ENCODE measurements at places on chromosomes 16 and 17.
A peak's percentile ranks its signal among the peaks of the same experiment; 100 is the strongest.

GRCh38 chr17:80008383-80008840 lies 27.3 kb downstream of the TBC1D16 start:
- DNase-seq: peak; percentile 88

DNA sequence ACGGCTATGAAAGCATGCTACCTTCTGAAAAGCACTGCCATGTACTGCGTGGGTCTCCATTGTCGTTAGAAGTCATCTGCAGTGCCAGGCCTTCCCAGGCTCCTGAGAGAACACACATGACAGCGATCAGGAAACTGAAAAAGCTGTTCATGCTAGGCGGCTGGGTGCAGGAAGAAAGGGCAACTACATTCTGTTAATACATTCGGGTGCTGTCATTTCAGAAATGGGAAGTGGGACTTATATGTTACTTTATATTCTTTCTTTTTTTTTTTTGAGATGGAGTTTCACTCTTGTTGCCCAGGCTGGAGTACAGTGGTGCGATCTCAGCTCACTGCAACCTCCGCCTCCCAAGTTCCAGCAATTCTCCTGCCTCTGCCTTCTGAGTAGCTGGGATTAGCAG lies 19.9 kb downstream of the CFAP20 start:
- DNase-seq: no peak

GRCh38 chr16:4917117-4917516 lies 19.8 kb downstream of the PPL start:
- DNase-seq: no peak

DNA sequence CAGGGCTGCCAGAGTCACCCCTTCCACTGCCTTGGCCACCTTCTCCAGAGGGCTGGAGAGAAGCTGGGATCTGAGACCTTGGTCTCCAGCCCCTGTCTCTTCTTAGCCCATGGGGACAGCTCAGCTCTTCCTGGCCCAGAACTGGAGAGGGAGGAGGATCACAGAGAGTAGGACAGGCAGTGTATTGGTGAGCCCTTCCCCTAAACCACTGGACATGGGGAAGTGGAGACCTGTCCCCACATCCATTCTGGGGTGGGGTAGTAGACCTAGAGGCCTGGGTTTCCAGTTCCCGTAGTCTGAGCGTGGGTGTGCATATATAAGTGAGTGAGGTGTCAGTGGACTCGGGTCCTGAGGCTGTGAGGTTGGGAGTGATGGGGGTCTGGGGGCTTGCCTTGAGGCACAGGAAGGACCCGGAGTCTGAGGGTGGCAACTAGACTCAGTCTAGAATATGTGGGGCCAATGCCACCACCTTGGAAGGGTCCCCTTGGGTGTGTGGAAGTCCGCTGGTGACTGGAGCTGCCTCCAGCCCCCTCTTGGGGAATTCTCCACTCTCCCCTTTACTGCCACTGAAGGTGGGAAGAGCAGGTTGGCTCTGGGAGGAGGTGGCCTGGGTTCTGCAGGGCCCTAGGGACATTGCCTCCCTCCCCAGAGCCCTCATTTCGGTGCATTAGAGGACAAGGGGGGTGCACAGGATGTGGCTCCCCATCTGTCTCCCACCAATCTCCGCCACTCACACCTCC lies 19.9 kb downstream of the GJD3 start:
- DNase-seq: no peak

DNA sequence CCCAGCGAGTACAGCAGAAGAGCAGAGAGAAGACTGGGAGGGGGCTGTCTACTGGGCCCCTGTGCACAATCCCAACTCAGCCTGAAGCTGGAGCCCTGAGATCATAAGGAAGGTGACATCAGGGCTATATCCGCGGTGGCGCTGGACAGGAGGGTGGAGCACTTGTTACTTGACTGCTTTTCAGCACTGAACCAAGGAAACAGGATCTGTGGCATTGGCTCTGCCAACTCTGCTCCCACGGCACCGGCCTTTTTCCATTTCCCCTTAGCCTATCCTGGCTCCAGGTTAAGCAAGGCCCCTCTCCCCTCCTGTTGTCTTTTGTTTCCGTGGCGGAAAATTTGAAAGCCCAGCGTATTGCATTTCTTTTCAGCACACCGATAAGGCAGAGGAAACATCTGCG lies 125.0 kb upstream of the IRX3 start:
- no peak for DNase-seq

- no peak for DNase-seq
These were observed 447.2 kb downstream of the KIF2B start for GRCh38 chr17:54269881-54270280.

GRCh38 chr16:51497541-51498211 lies 346.6 kb upstream of the SALL1 start:
- DNase-seq: no peak

DNA sequence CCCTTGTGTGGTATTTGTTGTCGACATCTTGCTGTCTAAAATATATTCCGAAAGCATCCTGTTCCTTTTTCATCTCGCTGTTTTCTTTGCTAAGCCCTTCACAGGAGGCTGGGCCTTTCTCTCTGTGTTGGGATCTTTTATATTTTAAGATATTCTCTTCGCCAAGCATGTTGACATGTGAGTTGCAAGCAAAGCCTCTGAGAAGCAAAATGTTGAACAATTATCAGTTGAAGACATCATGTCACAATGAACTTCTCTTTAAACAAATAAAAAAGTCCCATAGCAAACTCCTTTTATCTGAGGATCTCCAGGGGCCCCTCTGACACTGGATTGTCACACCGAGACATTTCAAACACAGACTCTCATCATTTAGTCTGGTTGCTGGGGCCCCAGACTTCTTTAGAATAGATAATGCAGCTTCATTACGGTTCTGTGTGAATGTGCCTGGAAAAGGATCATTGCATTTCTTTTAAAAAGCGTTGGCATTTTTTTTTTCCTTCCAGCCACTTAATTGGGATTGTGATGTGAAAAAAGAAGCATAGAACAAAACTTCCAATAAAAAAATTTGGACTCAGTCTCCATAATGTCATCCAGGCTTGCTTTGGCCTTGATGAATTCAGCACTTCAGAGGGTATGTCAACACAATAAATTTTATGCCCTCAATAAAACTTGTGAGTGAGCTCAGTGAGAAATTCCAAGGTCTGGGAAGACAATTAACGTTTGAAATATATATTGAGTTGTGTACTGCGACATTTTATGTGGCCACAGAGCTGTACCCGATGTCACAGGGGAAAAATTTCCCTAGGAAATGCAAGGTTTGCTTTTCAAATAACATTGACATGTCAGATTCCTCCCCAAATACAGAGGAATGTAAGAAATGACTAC lies 496.8 kb downstream of the XYLT1 start:
- no peak for DNase-seq

DNA sequence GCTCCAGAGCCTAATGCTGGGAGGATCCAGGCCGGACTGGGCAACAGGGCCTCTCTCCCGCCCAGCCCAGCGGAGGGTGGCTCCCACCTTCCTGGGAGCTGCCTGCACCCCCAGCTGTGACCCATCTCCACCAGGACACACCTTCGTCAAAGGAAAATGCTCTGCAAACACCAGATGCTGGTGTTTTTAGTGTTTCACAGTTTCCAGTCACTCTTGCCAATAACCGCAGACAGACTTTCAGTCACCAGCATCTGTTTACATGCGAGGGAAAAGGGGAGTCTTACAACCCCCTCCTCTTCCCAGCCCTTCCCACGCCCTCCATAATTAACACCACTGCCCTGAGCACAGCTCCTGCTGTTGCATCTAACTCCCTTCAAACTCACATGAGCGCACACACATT lies 25.3 kb downstream of the KLHDC4 start:
- no peak for DNase-seq

Measured in tibial artery (tissue), 4 donors.